WERI-Rb-1 (cell line): ENCODE measurements at places on chromosomes 13 and 19.

GRCh38 chr13:33633701-33634545, 184.0 kb upstream of the RFC3 start:
- no peak for DNase-seq

- DNase-seq = no peak
Observed at GRCh38 chr13:42611086-42611779, 37.3 kb downstream of the TNFSF11 start.

DNA sequence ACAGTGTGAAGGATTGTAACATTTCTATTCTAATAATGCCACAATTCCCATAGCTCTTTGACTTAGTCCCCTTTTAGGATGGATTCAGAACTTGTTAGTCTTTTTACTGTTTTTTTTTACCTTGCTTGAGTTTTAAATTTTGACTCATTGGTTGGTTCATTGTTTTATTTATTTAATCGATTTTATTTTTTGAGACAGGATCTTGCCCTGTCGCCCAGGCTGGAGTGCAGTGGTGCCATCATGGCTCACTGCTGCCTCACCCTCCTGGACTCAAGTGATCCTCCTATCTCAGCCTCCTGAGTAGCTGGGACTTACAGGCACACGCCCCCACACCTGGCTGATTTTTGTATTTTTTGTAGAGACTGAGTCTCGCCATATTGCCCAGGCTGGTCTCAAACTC, 5.1 kb upstream of the RNF113B start:
- DNase-seq = no peak

GRCh38 chr19:48044561-48044960, 682 bp upstream of the CABP5 start:
- DNase-seq = no peak

DNA sequence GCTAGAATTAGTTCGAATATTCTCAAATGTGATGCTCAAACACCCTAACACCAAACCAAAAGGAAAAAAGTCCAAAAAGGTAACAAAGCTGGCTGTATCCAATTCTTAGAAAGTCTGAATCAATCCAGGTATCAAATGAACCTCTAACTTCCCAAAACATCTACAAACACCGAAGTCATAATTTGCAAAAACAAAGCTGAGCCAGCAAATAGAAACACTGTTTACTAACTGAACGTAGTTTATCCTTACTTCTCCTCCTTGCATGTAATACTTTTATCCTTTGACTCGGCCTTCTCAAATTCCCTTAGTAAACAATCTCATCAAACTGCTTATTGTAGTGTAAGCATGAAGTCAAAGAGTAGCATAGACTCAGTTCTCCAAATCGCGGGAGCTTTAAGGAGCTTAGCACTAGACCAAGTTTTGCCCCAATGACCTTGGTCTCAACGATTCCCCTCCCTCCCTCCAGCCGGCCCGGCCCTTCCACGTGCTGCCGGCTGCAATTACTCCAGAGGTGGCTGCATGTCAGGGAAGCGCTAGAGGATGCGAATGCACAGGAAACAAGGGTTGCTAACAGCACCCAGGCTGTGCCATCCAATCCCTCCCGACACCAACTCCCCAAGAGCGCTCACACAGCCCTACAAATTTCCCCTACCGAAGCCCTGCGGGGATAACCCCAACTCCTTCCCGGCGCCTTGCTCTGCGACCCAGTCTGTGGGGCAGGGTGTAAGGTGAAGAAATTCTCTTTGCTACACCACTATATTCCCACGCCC, 693 bp downstream of the XPO4 start:
- DNase-seq = peak; percentile 88

GRCh38 chr19:8398311-8398771, 8.2 kb downstream of the RAB11B start:
- no peak for DNase-seq

GRCh38 chr13:44768239-44768638, 192.1 kb upstream of the TSC22D1 start:
- DNase-seq = no peak

DNA sequence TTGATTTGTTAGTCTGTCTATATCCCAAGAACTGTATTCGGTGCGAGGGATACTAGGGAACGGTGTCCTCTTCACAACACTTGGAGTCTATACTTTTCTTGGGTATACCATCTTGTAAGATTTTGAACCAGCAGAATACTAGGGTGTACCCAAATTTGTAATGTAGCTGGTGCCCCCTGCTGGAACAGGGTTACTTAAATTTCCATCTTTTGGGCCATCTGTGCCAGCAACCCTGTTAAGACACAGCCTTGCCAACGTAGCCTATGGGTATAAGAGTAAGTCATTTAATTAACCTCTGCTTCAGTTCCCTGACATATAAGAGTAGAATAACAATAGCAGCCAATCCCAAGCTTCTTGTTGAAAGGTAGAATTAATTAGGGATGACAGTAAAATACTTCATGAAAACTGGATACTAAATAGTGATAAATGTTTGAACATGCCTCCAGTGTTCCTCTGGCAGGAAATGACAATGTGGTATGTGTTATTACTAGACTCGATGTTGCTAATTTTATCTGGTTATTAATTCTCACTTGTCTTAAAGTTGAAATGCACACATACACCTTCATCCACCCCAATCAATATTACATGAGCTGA, 607.6 kb downstream of the FGF9 start:
- no peak for DNase-seq

DNA sequence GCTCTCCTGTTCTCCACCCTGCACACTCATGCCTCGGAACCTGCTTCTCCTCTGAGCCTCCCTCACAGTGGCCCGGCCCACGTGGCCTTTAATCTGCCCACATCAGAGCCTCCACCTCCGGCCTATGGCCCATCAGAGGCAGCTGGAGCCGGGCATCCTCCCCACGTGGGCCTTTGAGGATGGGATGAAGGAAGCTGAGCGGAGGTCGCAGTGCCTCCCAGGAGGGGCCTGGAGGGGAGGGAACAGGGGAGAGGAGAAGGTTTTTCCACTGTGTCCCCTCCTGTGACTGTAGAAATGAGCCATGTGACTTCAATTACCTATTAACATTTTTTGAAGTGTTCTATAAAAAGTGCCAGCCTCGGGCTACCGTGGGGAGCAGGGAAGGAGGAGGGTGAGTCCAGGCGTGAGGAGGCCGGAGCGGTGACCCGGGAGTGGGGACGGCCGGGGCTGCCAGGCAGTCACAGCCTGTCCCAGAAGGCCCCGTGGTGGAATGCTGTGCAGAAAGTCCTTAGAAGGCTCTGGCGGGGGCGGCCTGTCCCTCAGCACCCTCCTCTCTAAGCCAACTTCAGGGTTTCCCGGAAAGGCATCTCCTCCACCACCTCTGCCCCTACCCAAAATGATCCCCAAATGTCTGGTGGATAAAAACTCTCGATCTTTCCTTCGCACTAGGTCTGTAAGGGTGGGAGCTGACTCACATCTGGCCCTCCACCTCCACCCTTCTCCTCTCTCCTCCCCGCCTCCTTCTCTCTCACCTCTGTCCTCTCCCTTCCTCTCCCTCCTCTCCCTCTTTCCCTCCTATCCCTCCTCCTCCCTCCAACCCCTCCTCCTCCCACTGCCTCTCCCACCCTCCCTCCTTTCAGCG, 24.8 kb upstream of the SLC1A5 start:
- peak; percentile 55 for DNase-seq

- DNase-seq = no peak
Observed at GRCh38 chr13:30135351-30135750, 172.0 kb downstream of the KATNAL1 start.

DNA sequence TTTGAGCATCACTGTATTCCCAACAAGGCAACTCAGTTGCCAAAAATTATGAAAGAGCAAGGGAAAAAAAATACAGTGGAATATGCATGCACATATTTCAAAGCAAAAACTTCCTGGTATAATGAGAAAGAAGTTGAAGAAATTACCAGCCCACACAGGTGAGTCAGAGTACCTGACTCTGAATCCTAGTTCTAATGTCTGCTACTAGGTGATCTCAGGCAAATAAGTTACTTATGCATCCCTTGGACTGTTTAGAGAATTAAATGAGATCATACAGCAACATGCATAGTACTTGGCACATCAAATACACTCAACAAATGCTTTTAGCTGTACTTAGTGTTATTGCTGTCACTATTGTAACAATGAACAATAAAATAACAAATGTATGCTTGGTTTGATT, 144.9 kb downstream of the MIPEP start:
- DNase-seq = no peak

DNA sequence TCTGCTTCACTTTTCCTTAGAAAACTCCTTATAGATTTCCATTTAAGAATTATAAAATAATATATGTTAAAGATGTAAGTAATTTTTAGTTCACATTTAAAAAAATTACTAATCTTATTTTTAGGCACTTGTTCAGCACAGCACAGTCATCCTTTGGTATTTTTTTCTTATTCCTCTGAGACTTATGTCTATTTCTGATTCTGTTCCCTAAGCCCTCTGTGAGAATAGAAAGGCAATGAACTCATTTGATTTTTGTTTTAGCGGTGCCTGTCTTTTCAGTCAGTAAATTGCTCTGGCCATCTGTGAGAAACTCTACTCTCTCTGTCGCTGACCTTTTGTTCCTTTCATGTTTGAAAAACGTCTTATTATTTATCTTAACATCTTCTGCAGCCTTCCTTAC, 168.1 kb downstream of the PCDH17 start:
- no peak for DNase-seq

- peak; percentile 95 for DNase-seq
Observed at GRCh38 chr19:13880059-13881043, 3.4 kb downstream of the NANOS3 start.

GRCh38 chr13:80654638-80655249, 313.8 kb upstream of the SPRY2 start:
- DNase-seq = no peak

DNA sequence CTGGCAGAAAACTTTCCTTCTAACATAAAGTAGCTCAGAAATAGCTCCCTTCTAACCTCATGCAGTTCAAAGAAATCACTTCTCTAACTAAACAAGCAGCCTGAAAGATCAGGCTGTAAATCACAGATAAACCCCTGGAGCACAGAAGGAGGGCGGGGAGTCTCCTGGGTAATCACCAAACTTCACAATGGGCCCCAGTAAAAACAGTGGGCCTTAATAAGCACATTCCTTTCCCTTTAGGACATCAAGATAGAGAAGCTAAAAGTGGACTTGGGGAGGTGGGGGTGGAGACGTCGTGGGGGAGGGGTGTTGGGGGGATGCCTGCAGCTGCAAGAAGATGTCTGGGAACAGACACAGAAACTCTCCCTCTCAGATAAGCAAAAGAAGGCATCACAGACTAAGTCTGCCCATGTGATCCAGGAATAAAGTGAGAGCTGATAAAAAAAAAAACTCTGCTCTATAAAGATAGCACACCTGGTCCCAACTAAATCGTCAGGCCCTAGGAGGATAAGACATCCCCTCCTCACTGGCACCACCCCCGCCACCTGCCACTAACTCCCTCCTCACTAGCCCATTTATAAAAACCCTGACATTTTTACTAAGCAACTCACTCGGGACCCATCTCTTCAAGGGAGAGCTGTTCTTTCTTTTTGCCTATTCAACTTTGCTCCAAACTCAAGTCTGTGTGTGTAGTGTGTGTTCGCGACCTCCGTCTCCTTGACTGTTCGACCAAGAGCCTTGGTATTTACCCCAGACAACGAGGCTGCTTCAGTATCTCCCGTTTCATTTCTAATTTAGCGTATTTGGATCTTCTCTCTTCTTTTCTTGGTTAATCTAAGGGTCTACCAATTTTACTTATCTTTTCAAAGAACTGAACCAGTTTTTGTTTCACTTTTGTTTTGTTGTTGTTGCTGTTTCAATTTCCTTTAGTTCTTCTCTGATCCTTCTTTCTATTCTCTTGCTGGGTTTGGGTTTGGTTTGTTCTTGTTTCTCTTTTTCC, 31.7 kb downstream of the DNAJC15 start:
- peak; percentile 46 for DNase-seq

GRCh38 chr19:18205200-18205892, 1.5 kb upstream of the RAB3A start:
- peak; percentile 82 for DNase-seq

- DNase-seq = no peak
Observed at GRCh38 chr19:21604351-21604926, 99.0 kb downstream of the ZNF429 start.

DNA sequence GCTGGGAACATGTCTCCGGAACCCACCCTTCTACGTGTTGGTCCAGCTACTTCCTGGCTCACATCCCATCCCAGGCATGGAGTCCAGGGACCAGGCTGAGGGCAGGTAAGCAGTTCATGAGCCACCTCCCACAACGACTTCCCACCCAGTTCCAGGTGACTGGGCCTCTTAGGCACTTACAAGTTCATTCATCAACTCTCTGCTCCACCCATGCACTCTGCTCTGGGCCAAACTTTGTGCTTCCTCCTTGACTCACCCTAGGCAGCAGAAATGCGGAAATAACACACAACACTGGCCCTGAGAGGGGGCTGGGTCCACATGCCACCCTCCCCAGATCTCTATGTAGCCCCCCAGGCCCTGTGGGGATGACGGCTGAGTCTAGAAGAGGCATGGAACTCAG, 20.5 kb downstream of the IQCN start:
- no peak for DNase-seq

GRCh38 chr13:99199541-99200431, 868 bp upstream of the UBAC2 start:
- DNase-seq = no peak

GRCh38 chr13:107192289-107192688, 624.4 kb upstream of the ARGLU1 start:
- DNase-seq = no peak

- DNase-seq = no peak
Observed at GRCh38 chr19:29006057-29006735, 206.8 kb downstream of the UQCRFS1 start.

DNA sequence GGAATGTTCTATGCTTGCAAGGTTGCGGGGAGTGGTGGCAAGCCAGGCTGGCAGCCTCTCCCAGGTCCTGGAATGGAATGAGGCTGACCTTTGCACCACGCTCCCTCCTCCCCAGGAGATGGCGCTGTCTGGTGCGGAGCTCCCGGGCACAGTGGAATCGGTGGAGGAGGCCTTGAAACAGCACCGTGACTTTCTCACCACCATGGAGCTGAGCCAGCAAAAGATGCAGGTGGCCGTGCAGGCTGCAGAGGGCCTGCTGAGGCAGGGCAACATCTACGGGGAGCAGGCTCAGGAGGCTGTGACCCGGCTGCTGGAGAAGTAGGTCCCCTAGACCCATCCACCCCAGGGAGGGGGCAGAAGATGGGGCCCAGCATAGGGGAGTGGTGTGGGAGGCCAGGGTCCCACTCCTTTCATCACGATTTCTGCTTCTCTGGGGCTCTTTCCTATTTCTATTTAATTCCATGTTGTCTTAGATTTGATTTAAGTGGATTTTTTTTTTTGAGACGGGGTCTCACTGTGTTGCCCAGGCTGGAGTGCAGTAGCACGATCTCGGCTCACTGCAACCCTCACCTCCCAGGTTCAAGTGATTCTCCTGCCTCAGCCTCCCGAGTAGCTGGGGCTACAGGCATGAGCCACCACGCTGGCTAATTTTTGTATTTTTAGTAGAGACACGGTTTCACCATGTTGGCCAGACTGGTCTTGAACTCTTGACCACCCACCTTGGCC, 53.2 kb upstream of the SHKBP1 start:
- DNase-seq = peak; percentile 83

GRCh38 chr19:47152632-47153031, 22.0 kb downstream of the SAE1 start:
- DNase-seq = no peak

DNA sequence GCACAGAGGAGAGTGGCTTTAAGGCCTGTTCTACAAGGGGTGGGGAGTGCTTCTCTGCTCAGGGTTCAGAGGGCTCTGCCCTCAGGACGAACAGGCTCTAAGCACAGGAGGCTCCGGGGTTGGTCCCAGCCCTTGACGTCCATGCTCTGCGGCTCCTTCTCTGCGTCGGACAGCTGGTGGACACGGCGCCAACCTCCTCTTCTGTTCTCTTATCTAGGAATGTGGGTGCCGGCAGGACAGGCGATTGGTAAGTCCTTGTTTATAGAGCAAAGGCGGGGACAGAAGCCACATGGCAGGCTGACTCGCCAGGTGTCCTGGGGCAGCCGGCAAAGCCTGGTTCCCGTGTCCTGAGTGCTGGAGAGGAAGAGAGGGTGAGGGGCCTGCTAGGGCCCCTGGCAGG, 8.4 kb upstream of the RPS15 start:
- DNase-seq = no peak
